ENCODE measurements at places on chromosomes 1 and 21.

- DNase-seq, result no peak
Observed at GRCh38 chr1:24451746-24452145, 36.1 kb downstream of the NIPAL3 start.

DNA sequence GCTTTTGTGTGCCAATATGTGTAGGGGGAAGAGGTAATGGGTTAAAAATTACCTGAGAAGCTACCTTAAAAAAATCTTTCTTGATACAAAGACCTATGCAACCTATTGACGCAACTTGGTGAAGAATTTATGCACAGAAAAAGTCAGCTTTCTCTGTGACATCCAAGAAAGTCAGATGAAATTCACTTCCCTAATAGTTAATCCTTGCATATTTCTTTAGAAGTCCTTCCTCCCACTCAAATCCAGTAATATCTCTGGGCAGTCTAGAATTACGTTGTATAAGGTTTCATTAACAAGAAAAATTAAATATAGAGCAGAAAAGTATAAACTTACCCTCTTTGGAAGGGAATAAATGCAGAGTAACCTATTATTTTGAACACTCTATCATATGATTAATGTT lies 2.9 kb downstream of the UBAP2L start:
- DNase-seq, result no peak

GRCh38 chr1:208576425-208576824 lies 332.2 kb upstream of the PLXNA2 start:
- DNase-seq, result no peak

GRCh38 chr1:34409689-34410229 lies 233.1 kb downstream of the C1orf94 start:
- DNase-seq, result no peak

DNA sequence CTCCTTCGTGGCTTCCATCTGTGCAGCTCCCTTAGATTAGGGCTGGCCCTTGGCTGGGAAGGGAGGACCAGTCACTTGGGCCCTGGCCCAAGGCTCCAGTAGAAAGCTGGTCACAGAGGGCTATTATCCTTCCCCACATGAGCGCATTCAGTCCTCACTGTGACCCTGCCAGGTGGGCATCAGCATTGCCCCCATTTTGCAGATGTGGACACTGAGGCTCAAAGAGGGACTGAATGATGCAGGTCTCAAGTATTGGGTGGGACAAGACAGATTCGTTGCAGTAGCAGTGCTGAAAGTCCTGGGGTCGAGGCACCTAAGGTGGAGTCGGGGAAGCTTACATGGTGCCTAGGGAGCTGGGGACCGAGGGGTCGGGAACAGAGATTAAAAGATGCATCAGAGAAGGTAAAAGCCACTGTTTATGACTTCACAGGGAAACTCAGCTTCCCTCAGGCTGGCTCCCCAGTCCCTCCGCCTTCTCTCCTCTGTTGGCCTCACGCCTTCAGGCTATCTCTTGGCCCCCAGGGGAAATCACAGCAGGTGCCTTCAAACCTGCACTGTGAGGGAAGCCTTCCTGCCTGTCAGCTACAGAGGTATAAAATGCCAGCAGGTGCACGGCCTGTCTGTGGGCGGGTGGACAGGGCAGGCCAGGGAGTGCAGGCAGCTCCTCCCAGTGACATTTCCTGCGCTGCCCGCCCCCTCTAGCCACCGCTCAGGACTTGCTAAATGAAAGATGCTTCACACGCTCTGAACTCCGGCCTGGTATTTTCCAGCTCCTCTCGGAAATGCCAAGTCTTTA lies 178.4 kb downstream of the GRIK3 start:
- no peak for DNase-seq

DNA sequence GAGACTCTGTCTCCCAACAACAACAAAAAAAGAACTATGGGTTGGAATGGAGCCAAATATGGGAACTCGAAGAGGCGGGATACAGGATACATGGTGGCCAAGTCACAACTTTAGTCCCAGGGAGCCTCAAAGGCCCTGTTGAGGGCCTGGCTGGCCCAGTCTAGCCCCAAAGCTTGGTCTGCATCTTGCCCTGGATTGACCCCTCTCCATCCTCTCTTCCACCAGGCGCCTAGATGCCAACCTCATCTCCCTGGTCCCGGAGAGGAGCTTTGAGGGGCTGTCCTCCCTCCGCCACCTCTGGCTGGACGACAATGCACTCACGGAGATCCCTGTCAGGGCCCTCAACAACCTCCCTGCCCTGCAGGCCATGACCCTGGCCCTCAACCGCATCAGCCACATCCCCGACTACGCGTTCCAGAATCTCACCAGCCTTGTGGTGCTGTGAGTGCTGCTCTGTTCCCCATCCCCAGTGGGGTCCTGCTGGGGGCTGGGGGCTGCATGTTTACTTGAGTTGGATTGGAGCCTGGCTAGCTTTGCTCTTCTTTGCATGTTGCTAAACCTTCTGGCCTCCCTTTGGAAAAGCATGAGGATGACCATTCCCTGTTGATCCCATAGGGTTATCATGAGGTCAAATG lies 65.5 kb downstream of the UBE2T start:
- DNase-seq, result no peak
